ENCODE measurements at places on chromosomes 4 and X.
A peak's percentile ranks its signal among the peaks of the same experiment; 100 is the strongest.

GRCh38 chr4:2462218-2462991, 6.5 kb upstream of the RNF4 start:
- DNase-seq = peak; percentile 75

GRCh38 chr4:159937595-159937994, 834.7 kb downstream of the RAPGEF2 start:
- DNase-seq = no peak

DNA sequence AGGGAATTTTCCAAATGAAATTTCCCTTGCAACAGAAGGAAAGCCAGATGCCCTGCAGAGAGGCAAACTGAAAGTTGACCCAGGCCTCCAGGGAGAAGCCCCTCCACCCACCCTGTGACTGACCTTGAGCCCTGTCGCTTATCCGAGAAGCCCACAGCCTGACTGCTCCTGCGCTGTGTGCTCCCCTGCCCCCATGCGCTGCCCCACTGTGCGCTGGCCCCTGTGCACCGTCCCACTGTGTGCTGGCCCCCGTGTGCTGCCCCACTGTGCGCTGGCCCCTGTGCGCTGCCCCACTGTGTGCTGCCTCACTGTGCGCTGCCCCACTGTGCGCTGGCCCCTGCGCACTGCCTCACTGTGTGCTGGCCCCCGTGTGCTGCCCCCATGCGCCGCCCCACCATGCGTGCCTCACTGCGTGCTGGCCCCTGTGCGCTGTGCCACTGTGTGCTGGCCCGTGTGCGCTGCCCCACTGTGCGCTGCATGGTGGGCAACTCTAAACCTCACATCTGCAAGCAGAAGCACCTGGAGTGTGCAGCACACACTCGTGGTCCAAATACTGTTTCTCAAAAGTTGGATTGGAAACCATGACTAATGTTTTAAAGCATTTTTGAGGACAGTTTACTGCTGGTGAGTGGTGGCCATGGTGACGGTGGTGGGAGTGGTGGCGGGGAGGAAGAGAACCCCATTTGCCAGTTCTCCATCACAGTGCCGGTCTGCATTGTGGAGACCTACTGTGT, 8.3 kb upstream of the GRPEL1 start:
- peak; percentile 52 for DNase-seq

DNA sequence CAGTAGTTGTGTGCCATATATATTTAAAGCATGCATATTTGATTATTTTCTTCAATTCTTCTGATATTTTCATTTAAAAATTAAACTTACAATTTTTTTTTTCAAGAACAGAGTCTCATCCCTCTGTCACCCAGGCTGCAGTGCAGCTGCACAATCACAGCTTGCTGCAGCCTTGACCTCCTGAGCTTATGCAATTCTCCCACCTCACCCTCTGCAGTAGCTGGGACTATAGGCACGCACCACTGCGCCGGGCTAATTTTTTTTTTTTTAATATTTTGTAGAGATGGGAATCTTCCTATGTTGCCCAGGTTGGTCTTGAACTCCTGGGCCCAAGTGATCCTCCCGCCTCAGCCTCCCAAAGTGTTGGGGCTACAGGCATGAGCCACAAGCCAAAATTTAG, 5.8 kb upstream of the DCLK2 start:
- no peak for DNase-seq

GRCh38 chr4:101192244-101192643, 155.1 kb downstream of the PPP3CA start:
- DNase-seq = no peak

DNA sequence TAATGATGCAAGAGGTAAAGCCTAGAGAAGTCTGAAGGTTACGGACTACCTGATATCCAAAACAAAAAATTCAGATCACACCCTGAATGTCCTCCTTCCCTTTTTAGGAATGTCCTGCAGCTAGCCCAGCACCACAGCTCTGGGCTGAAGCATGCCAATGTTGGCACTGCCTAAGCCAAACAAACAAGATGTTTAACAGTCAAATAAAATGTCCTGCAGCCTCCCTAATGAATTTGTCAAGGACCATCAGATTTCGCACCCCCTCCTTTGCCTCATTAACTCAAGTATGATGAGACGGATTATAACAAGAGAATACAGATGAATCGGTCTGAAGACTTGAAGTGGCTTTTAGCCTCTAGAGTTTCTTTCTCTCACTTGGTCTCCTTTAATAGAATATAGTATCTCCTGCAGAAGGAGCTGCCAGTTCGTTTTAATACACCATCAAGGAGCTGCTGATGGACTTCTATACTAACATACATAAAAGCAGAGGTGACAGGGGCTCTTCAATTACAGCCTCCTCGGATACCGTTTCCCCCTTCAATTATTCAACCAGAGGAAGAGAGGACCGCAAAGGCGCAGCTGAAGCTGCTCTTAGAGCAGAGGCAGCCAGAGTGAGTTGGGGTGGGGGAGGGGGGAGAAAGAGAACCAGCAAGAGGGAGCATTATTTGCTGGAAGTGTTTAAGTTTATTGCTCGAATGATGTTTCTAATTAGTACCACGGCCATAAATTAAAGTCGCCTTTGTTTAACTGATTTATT, 3.0 kb upstream of the MAB21L2 start:
- DNase-seq = peak; percentile 78

GRCh38 chr4:123825596-123826291, 429.1 kb downstream of the SPRY1 start:
- DNase-seq = no peak

GRCh38 chrX:113473418-113473817, 632.8 kb upstream of the AMOT start:
- no peak for DNase-seq

- no peak for DNase-seq
Measured at GRCh38 chr4:73612032-73612431, 8.2 kb downstream of the RASSF6 start.

DNA sequence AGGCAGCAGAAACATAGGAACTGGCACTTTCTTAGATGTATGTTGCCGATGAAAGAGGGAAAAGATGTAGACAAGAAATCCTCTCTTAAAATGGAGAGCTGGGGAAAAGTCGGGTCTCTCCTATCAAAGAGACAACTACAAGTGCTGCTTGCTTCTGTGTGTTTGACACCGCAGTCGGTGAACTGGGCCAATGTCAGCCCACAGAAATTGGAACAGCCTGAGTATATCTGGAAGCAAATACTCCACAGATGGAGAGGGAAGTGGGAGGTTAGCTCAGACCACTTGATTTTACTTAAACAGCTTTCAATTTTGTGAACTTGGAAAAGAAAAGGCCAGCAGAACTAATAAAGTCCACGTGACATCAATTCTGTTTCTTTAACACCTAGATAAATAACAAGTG, 230.9 kb upstream of the FAT1 start:
- no peak for DNase-seq

DNA sequence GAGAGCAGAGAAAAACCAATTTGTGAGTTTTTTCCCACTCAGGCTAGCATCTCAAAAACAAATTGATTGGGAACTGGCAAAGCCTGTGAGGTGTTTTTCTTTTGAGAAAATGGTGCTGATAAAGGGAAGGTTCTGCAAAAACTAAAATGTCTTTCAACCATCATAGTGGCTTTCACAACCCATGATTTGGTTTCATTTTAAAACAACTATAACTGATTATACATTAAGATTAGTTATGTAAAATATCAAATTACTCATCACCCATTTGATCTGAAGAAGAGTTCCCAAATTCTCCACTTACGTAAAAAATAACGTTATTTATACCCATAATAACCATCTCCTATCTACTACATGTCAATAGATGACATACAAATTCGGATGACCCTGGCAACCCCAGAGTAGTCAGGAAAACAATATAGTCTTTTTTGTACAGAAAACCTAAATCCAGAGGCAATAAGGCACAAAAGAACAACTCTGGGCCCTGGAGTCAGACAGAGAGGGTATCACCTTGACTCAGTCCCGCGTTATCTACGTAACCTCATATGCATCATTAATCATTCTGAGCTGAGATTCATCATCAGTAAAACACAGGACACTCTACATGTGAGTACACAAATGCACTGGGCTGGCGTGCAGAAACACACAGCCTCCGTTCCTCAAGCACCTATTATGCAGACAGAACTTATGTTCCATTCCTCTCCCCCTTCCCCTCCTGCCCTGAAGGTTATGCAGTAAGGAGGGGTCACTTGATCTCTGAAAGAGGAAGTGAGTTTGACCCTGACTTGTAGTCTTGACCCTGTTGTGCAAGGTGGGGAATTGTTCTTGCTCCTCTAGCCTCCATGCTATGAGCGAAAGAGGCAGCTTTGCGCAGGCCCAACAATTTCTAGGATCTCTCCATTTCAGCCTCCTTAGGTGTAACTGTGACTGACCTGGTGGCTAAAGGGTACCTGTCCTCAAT, 82.2 kb downstream of the SLC9A7 start:
- no peak for DNase-seq

- DNase-seq = peak; percentile 1
Measured at GRCh38 chrX:86148024-86148511, at the start of gene DACH2. Gene DACH2, plus strand, starts transcription at chrX:86148451.

DNA sequence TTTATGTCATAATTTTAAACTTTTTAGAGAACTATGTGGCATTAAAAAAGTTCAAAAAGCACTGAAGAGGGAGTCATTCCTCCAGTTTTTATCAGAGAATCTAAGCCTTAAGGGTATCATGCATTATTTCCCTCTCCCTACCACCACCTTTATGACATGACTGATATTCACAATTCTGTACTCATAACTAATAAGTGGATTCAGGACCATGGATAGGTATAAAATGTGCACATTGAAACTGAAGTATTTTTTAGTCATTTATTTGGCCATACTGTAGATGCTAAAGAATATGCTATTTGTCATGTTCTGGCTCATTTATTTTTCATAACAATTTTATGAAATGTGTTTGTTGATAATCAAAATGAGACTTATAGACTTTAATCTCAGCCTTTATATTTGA, 897.5 kb upstream of the AGA start:
- no peak for DNase-seq

DNA sequence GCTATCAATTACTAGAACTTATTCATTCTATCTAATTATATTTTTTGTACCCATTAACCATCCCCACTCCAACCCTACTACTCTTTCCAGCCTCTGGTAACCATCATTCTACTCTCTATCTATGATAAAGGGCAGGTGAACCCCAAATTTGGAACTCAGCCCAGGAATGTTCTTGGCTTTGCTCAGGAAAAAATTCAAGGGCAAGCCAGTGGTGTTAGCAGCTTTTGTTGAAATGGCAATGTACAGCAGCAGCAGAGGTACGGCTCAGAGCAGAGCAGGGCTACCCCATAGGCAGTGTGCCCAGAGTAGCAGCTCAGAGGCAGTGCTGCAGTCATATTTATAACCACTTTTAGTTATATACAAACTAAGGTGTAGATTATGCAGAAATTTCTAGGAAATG, 138.2 kb downstream of the RNF150 start:
- DNase-seq = no peak

DNA sequence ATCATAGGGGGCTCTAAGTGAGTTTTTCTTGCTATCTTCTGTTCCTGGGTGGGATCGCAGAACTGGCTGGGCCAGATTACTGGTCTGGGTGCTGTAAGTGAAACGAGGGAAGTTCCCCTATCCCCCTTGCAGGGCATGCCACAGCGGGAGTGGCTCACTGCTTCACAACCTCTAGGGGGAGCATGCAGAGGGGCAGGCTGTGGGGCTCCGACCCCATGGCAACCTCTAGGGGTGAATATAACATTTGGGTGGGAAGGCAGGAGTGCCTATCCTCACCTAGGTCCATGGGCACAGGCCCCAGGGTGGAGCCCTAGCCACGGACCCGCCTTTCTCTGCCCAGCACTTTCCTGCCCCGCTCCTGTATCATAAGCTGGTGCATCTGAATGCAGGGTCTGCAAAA, 1.7 kb upstream of the RRAGB start:
- no peak for DNase-seq

GRCh38 chrX:121146059-121146628, 98.7 kb downstream of the GLUD2 start:
- no peak for DNase-seq

GRCh38 chrX:36978886-36979285, 29.3 kb upstream of the FAM47C start:
- DNase-seq = peak; percentile 59

- no peak for DNase-seq
Measured at GRCh38 chr4:120839974-120840751, 82.4 kb downstream of the PRDM5 start.

- no peak for DNase-seq
Measured at GRCh38 chr4:1099270-1099669, 14.1 kb downstream of the RNF212 start.

- DNase-seq = no peak
Measured at GRCh38 chr4:62342346-62342745, 1142.2 kb downstream of the ADGRL3 start.

DNA sequence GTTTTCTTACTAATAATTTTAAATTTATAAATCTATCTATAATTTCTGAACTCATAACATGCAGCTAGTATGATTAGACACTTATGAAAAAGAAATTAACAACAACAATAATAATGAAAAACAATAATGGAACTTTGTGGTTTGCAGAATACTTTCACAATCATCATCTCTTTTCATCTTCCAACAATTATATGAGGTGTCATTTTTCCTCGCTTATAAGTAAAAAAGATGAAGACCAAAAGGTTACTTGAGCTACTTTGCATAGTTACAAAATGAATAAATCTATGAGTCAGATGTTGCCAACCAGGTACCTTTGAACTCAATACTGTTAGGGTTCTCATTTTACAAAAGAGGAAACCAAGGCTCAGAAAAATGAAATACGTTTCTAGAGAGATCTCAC, 98.5 kb upstream of the ELOVL6 start:
- DNase-seq = no peak

GRCh38 chr4:168723020-168723419, 226.2 kb downstream of the PALLD start:
- DNase-seq = peak; percentile 62

DNA sequence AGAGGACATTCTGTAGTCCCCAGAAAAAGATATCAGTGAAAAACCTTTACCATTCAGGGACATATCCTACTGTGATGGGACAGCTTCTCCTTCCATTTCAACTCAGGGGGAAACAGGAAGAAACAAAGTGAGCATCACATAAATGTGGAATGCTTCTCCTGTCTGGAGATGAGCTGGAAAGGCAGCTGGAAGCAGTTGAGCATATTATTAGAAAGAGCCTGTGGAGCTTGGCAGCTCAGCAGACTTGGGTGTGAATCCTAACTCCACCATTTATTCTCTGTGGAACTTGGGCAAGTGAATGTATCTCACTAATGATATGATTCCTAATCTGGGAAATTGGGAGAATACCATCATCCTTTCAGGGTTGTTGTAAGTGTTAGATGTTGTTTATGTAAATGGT, 232.1 kb upstream of the F9 start:
- DNase-seq = peak; percentile 51

DNA sequence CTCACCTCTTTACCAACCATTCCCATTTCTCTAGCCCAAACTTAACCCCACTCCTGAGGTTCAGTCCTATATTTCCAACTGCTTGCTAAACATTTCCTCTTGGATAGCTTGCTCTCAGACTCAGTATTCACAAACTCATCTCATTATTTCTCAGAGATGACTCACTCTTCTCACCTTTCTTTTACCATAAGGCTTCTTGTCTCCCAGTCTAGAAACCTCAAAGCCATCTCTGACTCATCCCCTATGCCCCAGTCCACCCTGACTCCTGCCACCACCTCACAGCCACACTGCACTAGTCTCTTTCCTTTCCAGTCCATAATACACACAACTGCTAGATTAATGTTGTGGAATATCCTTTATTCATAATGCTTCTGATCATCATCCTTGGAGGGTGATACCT, 4.8 kb downstream of the FRMPD3 start:
- DNase-seq = peak; percentile 22
